ENCODE measurements at places on chromosomes 6 and 20.
A peak's percentile ranks its signal among the peaks of the same experiment; 100 is the strongest.

DNA sequence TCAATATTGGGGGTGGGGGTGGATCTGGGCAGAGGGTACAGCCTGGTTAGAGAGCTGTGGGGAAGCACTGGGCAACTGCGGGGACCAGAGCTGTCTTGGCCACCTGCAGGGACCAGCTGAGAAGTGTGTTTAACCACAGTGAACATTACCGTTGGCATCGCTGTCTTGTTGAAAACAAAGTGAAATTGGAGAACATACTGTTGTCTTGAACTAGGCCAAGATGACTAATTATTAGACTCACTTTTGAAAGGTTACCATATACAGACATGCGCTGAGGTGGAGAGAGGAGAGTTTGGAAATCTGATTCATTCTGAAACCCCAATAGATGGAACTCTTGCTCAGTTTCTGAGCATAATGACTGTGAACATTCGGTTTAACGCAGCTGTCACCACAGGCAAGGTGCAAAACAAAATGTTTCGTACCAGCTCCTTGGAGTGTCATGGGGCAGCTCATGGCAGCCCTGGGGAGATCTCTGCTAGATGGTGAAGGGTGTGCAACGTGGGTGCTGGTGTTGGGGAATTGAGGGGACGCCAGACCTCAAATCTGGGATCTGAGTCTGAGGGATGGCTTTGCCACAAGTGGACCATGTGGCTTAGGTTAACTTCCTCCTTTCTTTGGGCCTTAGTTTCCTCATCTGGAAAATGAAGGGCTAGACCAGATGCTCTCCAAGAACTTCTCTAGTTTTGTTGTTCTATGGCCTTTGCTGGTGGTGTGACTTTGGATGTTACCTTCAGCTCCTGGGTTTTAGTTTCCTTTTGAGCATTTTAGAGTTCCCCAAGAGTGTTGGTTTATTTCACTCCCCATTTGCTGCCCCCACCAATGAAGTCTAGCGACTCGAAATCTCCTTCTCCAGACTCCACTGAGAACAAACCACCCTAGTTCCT, 24.6 kb upstream of the GTSF1L start:
- peak; percentile 82 for DNase-seq

DNA sequence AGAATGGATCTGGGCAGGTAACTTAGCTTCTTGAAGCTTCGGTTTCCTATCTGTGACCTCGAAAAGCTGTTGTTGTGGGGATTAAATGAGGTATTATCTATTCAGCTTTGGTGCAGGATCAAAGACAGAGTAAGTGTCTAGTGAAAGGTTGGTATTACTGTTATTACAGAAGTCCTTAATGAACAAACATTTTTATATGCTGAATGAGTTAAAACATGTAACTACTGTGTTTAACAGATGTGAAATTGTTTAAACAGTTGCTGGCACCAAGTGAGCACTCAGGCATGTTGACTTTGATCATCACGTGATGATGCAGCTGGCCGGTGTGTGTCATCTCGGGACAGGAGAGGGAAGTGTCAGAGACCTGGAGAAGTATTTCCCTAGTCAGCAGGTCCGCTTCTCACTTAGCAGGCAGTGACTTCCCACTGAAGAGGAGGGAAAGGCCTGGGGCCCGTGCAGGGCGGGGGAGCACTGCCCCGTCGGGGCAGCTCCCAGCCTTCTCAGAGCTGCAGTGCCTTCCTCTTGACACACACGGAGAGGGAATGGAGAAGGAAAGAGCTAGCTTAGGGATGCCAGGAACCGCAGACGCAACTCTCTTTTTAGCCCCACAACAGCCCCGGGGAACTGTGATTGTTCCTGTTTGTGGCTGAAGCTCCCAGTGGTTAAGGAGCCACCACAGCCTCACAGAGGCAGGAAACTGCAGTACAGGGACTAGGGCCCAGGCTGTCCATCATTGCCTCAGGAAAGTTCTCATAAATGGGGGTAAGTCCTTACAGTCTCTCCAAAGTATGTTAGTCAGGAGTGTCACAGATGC, 18.0 kb downstream of the TUBB2A start:
- DNase-seq = peak; percentile 79

- no peak for DNase-seq
These were observed 33.0 kb downstream of the PIM1 start for GRCh38 chr6:37202788-37203491.

DNA sequence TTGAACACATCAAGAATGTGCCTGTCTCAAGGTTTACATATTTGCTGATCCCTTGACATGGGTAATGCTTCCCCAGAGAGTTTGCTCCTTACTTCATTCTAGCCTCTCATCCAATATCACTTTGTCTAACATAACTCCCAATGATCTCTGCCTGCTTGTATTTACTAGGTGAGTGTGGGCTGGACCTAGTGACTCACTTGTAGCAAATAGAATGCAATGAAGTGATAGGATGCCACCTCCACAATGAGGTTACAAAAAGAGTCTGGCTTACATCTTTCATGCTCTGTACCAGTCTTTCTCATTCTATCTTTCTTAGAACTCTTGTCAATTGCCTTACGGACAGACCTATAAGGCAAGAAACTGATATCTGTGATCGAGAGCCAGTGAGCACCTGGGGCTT, 44.9 kb upstream of the TMEM200A start:
- no peak for DNase-seq

DNA sequence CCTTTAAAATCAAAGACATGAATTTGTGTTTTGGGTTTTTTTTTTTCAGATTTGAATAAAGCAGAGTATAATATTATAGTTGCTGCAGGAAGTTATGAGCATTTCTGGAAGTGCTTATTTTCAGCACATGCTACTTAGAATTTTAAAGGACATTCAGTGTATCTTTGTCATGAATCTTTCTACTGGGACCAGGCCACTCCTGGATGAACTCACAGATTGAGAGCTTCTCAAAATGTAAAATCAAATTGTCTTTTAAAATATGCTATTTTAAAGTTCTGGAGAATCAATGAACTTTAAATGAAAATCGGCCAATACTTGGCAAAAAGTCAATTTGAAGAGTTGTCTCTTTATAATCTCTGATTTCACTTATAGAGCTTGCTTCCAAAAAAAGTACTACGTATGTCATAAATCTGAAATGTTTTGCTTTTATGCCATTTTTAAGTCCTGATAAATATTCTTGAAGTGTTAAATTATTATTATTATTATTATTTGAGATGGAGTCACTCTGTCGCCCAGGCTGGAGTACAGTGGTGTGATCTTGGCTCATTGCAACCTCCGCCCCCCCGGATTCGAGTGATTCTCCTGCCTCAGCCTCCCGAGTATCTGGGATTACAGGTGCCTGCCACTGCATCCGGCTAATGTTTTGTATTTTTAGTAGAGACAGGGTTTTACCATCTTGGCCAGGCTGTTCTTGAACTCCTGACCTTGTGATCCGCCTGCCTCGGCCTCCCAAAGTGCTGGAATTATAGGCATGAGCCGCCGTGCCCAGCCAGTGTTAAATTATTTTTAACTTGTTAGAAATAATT, 175.7 kb upstream of the AKAP12 start:
- DNase-seq = no peak

All from RWPE1 (cell line).